ENCODE measurements at places on chromosomes 2 and 18. TPM values are rescaled to one million over a fixed set of nuclear protein-coding genes. Genes with fewer than 3 reads are reported as not detected.

The TRIM54 gene
- not detected for total RNA-seq

The STRADB gene
- total RNA-seq: 26.7 TPM

GRCh38 chr2:241739651-241740050 lies 5.2 kb downstream of the D2HGDH start:
- peak; percentile 72 for DNase-seq

- no peak for DNase-seq
Observed at GRCh38 chr2:56021136-56021474, 97.5 kb upstream of the EFEMP1 start.

The KLHL14 gene
- 0.05 TPM for total RNA-seq

DNA sequence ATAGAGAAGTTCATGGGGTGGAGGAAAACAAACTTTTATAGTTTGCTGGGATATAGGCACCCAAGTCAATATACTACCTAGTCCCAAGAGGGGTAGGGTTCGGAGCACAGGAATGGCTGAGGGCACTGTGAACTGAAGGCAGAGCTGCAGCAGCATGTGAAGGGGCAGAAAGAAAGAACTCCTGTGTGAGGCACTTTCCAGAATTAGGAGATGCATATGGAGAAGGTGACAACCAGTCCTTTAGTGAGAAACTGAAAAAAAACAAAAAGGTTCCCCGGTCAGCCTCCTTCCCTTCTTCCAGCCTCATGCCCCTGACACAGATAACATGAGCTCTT lies 429.1 kb downstream of the DSC3 start:
- no peak for DNase-seq

DNA sequence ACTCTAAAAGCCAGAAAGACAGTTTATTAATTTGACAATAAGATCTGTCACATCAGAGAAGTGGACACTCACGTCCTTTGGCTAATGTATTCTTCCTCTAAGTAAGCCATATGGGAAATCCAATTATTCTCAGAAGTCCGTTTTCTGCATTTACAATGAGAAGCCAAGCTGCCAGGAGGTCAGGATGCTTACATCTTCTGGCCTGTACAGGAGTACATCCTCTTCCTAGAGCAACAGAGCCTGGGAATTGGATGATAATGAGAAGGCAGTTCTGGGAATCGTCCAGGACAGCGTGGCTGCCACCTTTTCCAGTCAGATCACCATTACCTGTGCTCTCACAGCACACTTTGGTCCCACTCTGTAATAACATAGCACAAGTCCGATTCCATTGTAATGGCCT lies 5.2 kb downstream of the RAPGEF4 start:
- DNase-seq: no peak

- no peak for DNase-seq
Observed at GRCh38 chr2:213224366-213224765, 59.9 kb upstream of the SPAG16 start.

- DNase-seq: no peak
Observed at GRCh38 chr2:179247318-179248023, 17.2 kb downstream of the SESTD1 start.

DNA sequence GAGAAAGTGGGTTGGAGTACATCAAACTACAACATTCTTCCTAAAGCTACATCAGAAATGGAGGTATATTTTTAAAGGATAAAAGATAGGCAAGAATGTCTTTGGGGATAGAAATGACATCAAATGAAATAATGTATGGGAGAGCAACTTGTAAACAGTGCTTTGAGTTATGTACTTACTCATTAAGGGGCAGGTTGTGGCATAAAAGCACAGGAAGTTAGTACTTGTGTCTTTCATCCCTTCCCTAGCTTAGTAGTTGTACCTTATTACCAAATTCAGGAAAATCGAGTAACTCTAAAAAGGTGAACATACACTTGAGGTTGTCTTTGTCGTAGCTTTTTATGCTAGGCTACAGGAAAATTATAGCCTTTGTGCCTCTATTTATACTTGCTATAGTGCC lies 28.9 kb downstream of the PPP1CB start:
- no peak for DNase-seq

The FAM124B gene
- 0.32 TPM for total RNA-seq

- DNase-seq: no peak
Observed at GRCh38 chr2:186559370-186559769, 30.5 kb upstream of the ITGAV start.

The BMP10 gene
- total RNA-seq: not detected

The ANKRD44 gene
- total RNA-seq: 114 TPM

GRCh38 chr2:214395040-214395439 lies 15.8 kb upstream of the VWC2L start:
- no peak for DNase-seq

- DNase-seq: no peak
Observed at GRCh38 chr2:113012436-113013335, 7.4 kb downstream of the IL36A start.

DNA sequence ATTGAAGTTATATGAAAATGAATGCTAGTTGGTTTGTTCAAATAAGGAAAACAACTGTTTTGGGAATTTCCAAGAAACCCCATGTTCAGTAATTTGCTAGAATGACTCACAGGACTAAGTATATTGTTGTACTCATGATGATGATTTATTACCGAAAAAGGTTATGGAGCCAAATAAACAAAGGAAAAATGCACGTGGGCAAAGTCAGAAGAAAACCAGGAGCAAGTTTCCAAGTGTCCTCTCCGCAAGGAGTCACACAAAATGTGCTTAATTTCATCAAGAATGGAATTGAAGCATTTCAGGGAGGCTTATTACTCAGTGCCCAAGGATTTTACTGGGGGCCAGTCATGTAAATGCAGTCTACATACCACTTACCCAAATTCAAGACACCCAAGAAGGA lies 1652.4 kb upstream of the TMEFF2 start:
- no peak for DNase-seq

DNA sequence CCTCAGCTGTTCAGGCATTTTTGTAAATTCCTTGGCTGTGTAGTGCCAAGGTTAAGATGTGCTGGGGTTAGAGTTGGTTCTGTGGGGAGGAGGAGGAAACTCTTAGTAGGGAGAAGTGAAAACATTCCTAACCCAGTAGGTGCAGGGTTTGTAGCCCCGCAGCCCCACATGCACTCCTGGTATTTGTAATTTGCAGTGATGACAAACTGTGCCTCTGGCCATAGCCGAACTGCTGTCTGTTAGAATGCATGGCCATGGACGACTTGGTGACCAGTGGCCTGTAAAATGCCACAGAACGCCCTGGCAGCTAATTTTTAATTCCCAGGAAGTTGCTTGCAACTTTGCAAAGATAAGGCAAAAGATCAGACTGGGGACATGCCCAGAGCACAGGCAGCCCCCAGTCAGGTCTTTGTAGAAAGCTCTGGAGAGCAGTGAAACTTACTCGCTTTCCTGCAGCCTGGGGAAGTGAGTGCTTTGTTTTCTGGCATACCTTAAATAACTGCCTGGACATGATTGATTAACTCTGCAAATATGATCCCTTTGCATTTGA lies 38.4 kb downstream of the LYPD6B start:
- DNase-seq: no peak

GRCh38 chr18:46464926-46465655 lies 191.9 kb downstream of the LOXHD1 start:
- DNase-seq: no peak

DNA sequence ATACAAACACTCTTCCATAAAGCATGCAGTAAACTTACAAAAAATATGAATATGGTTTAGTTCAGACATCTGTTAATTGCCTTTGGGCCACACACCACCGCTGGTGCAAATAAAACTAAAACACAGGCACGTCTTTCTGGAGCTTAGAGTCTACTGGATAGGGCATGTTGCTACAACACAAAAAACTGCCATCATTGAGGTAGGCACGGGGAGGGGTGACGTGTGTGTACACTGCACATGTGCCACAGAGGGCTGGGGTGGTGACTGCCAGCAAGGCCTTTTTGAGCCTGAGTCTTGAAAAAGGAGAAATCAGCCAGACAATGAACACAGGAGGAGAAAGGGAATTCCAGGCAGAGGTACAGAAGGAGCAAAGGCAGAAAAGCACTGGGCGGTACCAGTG lies 5.1 kb downstream of the SERPINE2 start:
- no peak for DNase-seq

The B3GNT7 gene
- 0.76 TPM for total RNA-seq

The CCDC141 gene
- 5.3 TPM for total RNA-seq

Measured in activated T-cell treated with anti-CD3 and anti-CD28 coated beads, Interleukin-2, amount 50 U/mL, for 72 hours (primary cell).